Sigmoid colon (tissue), 7 donors: ENCODE measurements at places on chromosomes 11 and 22. TPM values are rescaled to one million over a fixed set of nuclear protein-coding genes. Genes with fewer than 3 reads are reported as not detected.

The CCDC134 gene
- total RNA-seq = 8.2 TPM

The FGF19 gene
- total RNA-seq = not detected

The APOC3 gene
- not detected for total RNA-seq

The GRAMD1B gene
- total RNA-seq = 5.0 TPM

The NCF4 gene
- total RNA-seq = 19.3 TPM

The RELA gene
- 49.0 TPM for total RNA-seq

The PLEKHB1 gene
- 90.3 TPM for total RNA-seq

The GGT5 gene
- 22.5 TPM for total RNA-seq

The ACRV1 gene
- total RNA-seq = not detected

The UPB1 gene
- total RNA-seq = 0.83 TPM

DNA sequence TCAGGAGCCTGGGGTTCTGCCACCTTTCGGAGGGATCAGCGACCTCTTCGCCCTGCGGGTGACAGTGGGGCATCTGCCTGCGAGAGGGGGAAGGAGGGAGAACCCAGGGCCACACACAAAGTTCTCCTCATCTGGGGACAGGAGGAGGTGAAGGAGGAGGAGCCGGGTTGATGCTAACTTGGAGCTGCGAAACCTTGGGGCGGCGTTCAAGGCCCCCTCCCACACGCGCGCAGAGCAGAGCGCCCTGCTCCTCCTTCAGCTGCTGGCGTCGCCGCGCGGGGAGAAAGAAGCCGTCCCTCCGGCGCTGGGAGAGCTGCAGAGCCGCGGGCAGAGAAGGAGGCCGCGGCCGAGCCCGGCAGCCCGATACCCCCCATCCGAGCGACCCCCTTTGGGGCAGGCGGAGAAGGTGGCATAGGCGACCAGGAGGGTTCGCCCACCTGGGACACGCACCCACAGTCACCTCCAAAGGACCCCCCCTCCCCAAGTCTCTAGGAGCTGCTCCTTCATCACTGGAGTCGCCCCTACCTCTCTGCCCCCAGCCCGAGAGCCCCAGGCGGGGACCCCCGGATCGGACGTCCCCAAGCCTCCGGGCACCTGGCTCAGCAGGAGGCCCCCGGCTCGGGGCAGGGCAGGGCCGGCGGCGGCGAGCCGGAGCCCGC is at the start of gene RASD2:
RASD2 (plus strand) TSS at position 237 of the 659 bp plus-strand sequence. CDS start 5,979 bp downstream, outside the sequence.
- no peaks in the 10 kb centered on the region for H3K36me3 ChIP-seq
- no peaks in the 10 kb centered on the region for H3K27me3 ChIP-seq
- peak within 1 kb of the TSS; percentile 73 for H3K4me3 ChIP-seq
- H3K4me1 ChIP-seq = no peaks in the 10 kb centered on the region

- peak overlapping the region; percentile 94 for H3K27ac ChIP-seq
- peak overlapping the region; percentile 68 for H3K4me3 ChIP-seq
- H3K4me1 ChIP-seq = peaks cover 27% of the 10 kb centered on the region
- no peaks in the 10 kb centered on the region for H3K27me3 ChIP-seq
Observed at GRCh38 chr11:66002648-66003225, 434 bp downstream of the BANF1 start.

GRCh38 chr11:44189986-44190882 is 94.8 kb downstream of the EXT2 start:
- no peak overlapping the region for H3K27ac ChIP-seq
- no peaks in the 10 kb centered on the region for H3K27me3 ChIP-seq
- no peak for DNase-seq

GRCh38 chr11:60985991-60986915 is 14.8 kb downstream of the CD6 start:
- H3K27ac ChIP-seq = no peak overlapping the region
- H3K36me3 ChIP-seq = no peaks in the 10 kb centered on the region
- no peaks in the 10 kb centered on the region for H3K4me1 ChIP-seq
- no peak overlapping the region for H3K4me3 ChIP-seq

GRCh38 chr11:11958403-11959231 is 49.8 kb downstream of the DKK3 start:
- no peaks in the 10 kb centered on the region for H3K4me1 ChIP-seq
- no peak for DNase-seq
- H3K27me3 ChIP-seq = no peaks in the 10 kb centered on the region
- no peak overlapping the region for H3K4me3 ChIP-seq

DNA sequence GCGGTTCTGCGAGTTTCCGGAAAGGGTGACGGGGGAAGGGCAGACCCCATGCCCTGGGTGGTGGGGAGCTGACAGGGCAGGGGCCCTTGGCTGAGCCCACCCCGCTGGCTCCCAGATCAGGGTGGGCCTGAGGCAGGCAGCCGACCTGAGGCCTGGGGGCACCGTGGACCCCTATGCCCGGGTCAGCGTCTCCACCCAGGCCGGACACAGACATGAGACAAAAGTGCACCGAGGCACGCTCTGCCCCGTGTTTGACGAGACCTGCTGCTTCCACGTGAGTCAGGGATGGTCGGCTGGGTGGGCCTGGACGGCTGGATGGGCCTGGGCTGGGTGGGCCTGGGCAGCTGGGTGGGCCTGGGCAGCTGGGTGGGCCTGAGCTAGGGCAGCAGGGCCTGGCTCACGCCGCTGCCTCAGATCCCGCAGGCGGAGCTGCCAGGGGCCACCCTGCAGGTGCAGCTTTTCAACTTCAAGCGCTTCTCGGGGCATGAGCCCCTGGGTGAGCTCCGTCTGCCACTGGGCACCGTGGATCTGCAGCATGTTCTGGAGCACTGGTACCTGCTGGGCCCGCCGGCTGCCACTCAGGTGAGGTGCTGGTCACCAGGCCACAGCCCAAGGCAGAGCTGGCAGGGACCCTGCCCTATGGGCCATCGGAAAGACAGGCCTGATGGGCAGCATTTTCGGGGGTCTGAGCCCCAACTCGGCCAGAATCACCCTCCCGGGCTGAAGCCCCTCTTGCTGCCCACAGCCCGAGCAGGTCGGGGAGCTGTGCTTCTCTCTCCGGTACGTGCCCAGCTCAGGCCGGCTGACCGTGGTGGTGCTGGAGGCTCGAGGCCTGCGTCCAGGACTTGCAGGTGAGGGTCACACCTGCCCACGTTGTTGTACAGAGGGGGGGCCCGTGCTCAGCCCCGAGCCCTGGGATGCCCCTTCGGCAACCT is 1.5 kb downstream of the SYT8 start:
- no peaks in the 10 kb centered on the region for H3K27me3 ChIP-seq
- H3K36me3 ChIP-seq = no peaks in the 10 kb centered on the region
- H3K4me1 ChIP-seq = peaks cover 13% of the 10 kb centered on the region
- H3K27ac ChIP-seq = no peak overlapping the region

DNA sequence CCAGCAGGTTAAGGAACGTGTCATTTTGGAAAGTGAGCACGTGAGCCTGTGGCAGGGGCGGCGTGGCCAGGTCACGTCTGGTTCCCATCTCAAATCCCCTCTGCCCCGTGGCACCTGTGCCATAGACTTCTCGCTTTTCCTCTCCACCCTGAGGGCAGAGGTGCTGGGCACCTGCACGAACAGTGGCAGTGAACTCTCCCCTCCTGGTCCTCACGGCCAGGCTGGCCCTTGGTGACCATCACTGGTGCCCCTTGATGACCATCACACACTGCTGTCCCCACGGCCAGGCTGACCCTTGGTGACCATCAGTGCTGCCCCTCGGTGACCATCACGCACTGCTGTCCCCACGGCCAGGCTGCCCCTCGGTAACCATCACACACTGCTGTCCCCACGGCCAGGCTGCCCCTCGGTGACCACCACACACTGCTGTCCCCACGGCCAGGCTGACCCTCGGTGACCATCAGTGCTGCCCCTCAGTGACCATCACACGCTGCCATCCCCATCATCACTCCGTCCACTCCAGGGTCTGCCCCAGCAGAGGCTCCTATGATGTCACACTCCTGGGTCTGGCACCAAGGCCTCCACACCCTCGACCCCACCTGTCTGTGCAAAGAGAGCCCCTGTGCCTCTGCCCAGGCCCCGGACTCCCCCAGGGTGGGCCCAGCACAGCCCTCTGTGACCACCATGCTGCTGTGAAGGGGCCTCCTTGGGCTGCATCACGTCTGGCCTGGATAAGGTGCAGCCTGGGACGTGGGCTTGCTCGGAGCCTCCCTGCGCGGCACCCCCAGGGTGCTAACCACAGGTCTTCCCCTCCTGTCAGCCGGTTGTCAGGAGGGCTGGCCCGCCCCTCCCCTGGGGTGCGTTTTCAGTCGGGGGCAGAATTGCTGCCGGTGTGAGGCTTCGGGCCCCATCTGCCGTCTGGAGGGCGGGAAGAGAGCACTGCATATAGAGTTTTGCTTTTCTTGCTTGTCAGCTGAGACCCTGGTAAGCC is 738.6 kb downstream of the BRD1 start:
- H3K4me3 ChIP-seq = no peak overlapping the region
- no peak overlapping the region for H3K27ac ChIP-seq
- no peaks in the 10 kb centered on the region for H3K36me3 ChIP-seq
- DNase-seq = peak; percentile 55
- no peaks in the 10 kb centered on the region for H3K27me3 ChIP-seq
- no peaks in the 10 kb centered on the region for H3K4me1 ChIP-seq

DNA sequence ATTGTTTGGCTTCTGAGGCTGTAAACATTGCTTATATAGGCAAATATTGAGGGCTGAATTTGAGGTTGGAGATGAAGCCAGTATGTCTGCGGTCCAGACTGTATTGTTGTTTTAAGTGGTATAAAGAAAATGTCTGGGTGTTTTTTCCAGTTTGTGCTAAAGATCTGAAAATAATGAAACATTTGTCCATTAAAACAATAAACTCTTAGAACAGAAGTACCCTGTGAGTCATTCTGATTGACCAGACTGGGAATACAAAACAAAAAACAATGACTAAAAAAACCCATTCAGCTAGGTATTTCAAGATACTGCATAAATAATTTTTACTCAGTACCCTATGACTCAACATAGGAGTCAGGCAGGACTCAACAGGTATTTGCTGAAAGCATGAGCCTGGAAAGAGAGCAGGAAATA is 20.4 kb downstream of the ALKBH8 start:
- H3K27ac ChIP-seq = no peak overlapping the region
- DNase-seq = no peak
- H3K4me1 ChIP-seq = no peaks in the 10 kb centered on the region
- H3K36me3 ChIP-seq = peaks cover 6% of the 10 kb centered on the region

DNA sequence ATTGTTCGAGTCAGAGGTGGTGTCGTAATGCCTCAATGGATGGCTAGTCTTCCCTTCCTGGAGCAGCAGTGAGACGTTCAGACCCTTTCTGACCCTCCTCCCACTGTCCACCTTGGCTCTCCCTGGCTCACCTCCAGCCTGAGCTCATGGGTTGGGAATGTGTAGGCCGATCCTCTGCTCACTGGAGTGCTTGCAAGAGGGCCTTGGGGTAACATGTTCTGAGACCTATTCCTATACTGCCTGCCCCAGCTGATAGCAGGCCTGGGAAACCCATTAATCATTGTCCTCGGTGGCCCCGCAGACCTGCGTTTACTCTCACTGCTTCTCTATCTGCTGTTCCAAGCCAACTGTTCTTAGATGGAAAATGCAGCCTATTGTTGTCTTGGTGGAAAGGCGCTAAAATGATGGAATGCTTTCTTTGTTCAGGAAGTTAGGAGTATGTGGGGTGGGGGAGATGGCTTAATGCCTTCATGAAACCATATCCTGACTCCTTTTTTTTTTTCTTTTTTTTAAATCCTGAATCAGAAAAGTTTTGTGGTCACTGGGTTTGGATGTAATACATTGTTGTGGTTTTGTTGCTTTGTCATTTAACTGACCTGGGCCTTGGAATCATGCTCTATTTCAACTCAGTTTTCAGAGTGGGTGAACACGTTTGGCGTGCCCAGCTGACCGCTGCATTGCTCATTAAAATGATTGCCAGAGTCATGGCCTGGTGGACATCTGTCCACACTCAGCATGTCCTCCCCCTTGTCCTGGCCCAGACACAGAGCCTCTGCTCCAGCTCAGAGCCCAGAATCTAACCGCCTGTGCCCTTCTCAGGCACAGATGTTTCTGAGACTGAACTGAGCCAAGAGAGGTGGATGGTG is 72.5 kb downstream of the MICAL2 start:
- no peak overlapping the region for H3K4me3 ChIP-seq
- peaks cover 65% of the 10 kb centered on the region for H3K4me1 ChIP-seq
- H3K27me3 ChIP-seq = no peaks in the 10 kb centered on the region
- no peak for DNase-seq
- H3K27ac ChIP-seq = peak overlapping the region; percentile 61
- H3K36me3 ChIP-seq = no peaks in the 10 kb centered on the region

- H3K27ac ChIP-seq = peak overlapping the region; percentile 81
- H3K4me1 ChIP-seq = peaks cover 72% of the 10 kb centered on the region
- no peaks in the 10 kb centered on the region for H3K27me3 ChIP-seq
- H3K36me3 ChIP-seq = no peaks in the 10 kb centered on the region
- no peak overlapping the region for H3K4me3 ChIP-seq
Observed at GRCh38 chr11:10322830-10323792, 18.2 kb downstream of the ADM start.

GRCh38 chr11:121944556-121945230 is 171.3 kb downstream of the BLID start:
- no peak overlapping the region for H3K4me3 ChIP-seq
- no peak overlapping the region for H3K27ac ChIP-seq
- H3K36me3 ChIP-seq = no peaks in the 10 kb centered on the region
- DNase-seq = no peak
- no peaks in the 10 kb centered on the region for H3K4me1 ChIP-seq

GRCh38 chr22:48072777-48073176 is 1310.3 kb downstream of the TBC1D22A start:
- no peak for DNase-seq
- no peaks in the 10 kb centered on the region for H3K4me1 ChIP-seq
- H3K27me3 ChIP-seq = no peaks in the 10 kb centered on the region
- H3K27ac ChIP-seq = no peak overlapping the region
- no peak overlapping the region for H3K4me3 ChIP-seq

GRCh38 chr11:2088746-2089535 is 50.2 kb downstream of the IGF2 start:
- peak; percentile 25 for DNase-seq
- H3K4me1 ChIP-seq = no peaks in the 10 kb centered on the region
- no peaks in the 10 kb centered on the region for H3K36me3 ChIP-seq
- no peak overlapping the region for H3K27ac ChIP-seq
- H3K4me3 ChIP-seq = no peak overlapping the region
- H3K27me3 ChIP-seq = no peaks in the 10 kb centered on the region
